ENCODE measurements at places on chromosomes 3 and 15.
A peak's percentile ranks its signal among the peaks of the same experiment; 100 is the strongest.

DNA sequence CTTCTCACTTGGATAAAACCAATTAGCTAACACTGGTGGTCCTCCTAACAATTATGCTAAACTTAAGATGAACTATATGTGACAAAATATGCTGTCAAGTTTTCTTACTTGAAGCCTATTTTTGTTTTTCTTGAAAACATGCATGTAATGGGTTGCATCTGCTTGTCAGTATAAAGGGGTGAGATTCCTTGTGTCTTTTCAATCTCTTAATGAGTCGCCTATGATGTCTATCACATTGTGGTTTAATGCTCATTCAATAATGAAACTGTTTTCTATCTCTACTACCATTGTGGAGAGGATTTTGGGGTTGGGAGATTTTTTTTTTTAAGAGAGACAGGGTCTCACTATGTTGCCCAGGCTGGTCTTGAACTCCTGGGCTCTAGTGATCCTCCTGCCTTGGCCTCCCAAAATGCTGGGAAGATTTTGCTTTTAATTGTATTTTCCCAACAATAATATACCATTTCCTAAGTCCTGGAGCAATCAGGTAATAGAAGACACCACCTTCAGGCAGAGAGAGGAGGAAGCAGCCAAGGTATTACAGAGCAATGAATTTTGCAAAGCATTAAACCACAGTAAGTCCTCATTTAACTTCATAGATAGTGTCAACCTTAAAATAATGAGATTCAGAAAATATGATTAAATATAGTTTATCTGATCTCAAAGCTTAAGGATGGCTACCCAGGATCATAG lies 17.4 kb upstream of the TRMT10C start:
- DNase-seq, result no peak

- no peak for DNase-seq
These were observed 24.5 kb upstream of the SSR3 start for GRCh38 chr3:156579427-156579851.

- no peak for DNase-seq
These were observed 39.9 kb downstream of the ISG20 start for GRCh38 chr15:88678755-88679154.

GRCh38 chr15:90058308-90058707 lies 44.0 kb downstream of the IDH2 start:
- no peak for DNase-seq

- DNase-seq, result no peak
These were observed 125.4 kb upstream of the MME start for GRCh38 chr3:154954757-154955156.

DNA sequence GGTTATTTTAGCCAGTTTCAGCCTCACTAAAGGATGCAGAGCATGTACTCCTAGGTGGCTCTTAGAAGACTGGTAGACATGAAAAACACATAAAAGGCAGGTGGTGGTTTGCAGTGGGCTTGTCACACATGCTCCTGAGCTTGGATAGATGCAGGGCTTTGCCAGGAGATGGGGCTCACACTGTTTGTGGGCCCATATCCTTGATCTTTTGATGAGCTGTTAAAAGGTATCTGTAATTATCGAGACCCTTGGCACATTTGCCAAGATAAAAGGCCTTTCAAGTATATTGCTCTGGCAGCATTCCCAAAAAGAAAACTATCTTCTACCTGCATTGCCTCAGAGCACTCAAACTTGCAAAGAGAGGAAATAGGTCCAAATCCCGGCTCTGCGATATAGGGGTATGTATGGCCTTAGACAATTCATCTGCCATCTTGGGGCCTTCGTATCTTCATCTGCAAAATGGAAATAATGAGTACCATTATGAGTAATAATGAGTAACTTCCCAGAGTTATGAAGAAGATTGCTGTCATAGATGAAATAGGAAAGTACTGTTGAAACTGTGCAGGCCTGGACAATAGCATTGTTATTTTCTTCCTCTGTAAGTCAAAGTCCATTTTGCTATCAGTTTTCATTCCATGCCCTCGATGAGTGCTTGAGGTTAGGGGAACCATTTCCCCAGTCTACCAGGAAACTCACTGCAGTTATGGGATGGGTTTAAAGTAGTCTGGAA lies 172.7 kb downstream of the SYNPR start:
- no peak for DNase-seq

DNA sequence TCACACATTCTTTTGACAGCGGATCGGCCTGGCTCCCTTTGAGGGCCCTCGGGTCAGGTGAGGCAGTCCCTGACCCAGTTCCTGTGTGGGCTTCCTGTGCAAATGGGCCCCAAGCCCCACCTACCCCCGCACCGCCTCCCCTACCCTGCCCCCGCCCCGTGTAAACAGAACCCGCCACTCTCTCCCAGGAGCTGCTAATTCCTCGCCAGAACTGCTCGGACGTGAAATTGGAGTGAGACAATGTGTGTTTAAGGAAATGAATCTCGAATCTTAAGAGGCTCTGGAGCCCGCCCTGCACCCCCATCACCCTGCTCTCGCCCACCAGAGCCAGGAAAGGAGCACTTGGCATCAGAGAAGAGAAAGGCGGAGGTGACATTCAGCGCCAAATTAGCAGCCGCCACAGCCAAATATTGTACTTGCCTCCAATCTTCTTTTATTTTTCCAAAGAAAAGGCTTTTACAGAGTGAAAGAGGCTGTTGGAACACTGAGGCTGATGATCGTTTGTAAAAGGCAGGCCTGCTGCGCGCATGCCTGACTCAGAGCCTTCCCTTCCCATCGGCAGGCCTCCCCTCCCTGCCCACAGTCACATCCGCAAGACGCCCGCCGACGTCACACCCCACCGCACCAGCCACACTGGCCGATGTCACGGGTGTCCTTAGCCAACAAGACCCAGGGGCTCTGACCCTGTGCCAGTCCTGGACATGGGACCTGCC lies 53.1 kb downstream of the CACNA2D2 start:
- DNase-seq, result peak; percentile 80

- DNase-seq, result peak; percentile 11
These were observed 86.3 kb downstream of the PDCD6IP start for GRCh38 chr3:33884701-33885100.

GRCh38 chr15:98070137-98070536 lies 109.6 kb downstream of the ARRDC4 start:
- DNase-seq, result no peak

DNA sequence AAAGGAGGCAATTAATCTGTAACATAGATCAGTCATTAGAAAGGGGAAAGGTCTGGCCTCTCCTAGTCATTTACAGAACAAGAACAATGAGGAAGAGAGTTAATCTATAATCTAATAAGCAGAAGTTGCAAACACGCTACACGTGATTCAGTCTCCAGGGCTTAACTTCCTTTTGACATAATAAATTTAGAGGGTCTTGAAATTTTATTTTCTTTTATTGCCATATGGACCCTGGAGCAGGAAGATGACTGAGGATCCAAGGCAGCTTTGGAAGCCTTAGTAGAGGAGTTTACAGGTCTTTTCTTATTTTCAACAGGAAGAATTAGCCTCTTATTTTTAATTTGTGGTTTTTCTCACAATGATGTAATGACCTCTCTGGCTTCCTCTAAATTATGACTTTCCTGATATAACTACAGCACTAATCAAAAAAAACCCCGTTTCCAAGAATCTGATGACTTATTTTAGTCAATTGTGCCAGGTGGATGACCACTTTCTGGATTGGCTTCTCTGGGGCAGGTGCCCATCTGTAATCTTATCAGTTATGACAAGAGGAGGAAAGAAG lies 32.2 kb downstream of the ADGRG7 start:
- no peak for DNase-seq

DNA sequence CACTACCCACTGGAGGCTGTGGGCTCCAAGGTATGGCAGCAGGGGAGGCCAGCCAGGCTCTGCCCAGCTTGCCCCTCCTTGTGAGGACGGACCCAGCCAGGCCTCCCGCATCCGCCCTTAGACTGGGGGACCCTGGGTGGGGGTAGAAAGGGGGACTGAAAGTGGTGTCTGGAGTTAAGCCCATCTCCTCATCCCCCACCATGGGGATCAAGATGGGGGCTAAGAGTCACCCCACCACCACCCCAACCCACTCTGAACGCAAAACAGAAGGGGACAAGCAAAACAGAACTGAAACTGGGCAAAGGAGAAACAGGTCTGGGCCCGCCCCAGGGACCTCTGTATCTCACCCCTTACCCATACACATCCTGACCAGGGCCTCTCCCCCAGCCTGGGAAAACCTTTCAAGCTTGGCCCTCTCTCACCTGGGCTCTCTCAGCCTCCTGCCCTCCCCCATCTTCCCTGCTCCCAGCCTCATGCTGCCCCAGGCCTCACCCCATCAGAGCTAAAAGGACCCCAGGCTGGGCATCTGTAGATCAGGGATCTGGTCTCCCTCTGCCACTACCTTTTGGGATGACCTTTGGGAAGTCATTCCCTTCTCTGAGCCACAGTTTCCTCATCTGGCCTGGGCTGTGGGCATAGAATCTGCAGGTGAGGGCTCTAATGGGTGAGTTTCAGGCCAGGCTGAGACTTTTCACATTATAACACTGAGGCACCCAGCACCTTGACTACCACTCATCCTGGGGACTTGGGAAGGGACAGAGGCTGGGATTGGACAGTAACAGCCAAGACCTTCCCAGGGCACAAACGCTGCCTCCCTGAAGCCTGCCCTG lies 30.0 kb upstream of the CYP11A1 start:
- no peak for DNase-seq

DNA sequence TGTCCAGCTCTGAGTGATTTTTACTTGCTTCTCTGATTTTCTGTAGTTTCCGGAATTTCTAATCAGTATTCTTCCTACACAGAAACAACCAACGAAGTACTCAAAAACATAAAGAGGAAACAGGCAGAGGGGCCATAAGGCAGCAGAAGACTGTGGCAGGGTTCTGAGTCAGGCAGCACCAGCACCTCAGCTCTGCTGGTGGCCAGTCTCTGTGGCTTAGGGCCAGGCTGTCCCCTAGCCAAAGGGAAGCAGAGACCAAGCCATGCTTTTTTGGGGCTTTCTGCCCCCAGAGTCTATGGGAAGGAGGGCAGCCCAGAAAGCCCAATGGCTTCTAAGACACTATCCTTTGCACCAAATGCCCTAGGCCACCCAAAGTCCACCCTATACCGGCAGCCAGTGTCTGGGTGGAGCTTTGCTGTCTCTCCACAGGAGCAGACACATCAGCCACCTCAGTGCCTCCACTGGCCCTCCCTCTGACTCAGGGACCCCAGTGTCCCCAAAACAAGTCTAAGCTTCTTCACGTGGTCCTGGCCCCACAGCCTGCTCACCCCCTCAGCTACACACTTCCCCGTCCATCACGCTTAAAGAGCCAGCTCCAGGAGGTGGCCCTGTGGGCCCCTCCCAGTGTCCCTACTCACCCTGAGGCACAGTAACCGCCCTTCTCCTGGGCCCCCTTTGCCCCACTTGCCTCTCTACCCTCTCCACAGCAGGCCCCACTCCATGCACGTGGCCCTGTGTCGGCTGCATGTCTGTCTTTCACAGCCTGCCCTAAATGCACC lies 46.2 kb downstream of the CCDC12 start:
- DNase-seq, result no peak

- no peak for DNase-seq
These were observed 80.8 kb upstream of the SKOR1 start for GRCh38 chr15:67744331-67745072.

DNA sequence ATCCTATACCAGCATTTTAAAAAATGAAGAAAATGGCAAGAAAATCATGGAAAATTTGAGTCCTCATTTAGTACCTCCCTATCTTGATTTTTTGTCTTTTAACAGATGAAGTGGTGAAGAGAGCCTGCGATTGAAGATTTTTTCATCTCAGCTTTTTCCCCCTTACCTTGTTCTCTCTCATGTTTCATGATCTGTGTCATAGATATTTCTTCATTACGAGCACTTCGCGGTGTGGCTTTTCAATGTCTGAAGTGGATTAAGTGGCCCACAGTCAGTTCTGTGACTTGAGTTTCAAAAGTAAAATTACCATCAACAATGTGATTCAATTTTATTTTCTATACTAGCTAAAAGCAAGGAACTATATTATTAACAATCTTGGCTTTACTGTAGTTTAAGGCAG lies 147.2 kb downstream of the FNDC3B start:
- no peak for DNase-seq

GRCh38 chr15:62075595-62076277 lies 9.0 kb downstream of the C2CD4A start:
- DNase-seq, result no peak

DNA sequence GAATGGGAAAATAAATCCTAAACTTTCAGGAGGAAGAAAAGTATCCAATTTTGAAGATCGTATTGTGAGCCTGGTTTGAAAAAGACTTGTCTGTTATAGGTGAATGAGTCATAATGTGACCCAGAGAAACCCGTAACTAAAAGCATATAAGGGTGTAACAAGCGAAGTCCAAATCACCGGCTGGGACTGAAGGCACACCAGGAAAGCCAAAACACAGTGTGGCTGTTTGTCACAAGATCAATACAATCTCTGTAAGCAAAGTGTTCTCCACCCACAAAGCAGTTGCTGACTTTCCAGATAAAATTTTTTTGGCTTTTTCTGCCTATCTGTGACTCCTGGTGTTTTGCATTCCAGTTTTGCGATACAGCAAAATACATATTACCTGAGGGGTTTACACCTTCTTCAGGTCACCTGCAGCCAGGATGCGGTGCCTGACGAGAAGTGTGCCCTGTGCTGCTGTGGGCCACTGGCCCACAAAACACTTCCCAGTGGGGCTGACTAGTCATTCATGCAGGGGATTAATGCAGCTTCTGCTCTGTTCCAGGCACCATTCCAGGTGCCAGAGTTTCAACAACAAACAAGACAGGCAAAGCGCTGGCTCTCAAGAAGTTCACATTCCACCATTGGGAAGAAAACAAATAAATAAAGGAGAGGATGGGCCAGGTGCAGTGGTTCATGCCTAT lies 14.4 kb downstream of the HES1 start:
- no peak for DNase-seq

DNA sequence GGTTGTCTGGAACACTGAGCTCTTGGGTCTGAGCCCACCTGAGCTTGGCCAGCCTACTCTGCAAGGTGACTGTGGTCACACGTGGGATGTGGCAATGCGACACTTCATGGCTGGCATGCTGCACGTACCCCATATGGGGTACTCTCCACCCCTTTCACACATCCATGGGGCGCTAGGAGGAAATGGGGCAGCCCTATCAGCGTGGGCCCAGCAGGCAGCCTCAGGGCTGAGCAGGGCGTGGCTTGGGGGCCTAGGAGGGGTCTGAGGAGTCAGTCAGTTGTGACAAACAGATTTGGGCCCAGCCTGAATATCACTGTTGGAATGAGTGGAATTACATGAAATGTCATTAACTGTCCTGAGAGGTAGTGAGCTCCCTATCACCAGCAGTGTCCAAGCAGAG lies 82.3 kb upstream of the LINGO1 start:
- peak; percentile 43 for DNase-seq

DNA sequence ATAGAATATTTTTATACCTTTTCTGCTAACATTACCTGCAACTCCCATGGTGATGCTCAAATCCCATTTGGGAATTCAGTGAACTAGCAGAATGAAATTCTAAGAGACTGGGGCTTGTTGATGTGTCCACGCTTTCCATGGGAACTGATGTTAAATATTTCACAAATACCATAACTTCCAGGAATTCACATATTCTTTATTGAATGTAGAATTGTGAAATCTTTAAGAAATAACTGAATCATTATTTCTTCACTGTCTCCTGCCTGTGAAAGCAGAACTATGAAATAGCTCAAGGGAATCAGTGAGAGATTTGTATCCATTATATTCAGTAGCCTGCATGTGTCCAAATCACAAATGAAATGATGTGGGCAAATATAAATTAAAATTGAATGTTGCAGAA lies 130.8 kb downstream of the SERPINI1 start:
- DNase-seq, result no peak

GRCh38 chr15:83207660-83208366 lies at the start of gene HDGFL3:
Gene HDGFL3 (minus strand): TSS chr15:83207823. CDS start chr15:83207414, 409 bp downstream.
- DNase-seq, result peak; percentile 87

GRCh38 chr3:31575448-31575847 lies 42.7 kb downstream of the STT3B start:
- no peak for DNase-seq

Measured in brain (organoid and tissue), 16 donors.